ENCODE measurements at places on chromosomes 7 and 10.

DNA sequence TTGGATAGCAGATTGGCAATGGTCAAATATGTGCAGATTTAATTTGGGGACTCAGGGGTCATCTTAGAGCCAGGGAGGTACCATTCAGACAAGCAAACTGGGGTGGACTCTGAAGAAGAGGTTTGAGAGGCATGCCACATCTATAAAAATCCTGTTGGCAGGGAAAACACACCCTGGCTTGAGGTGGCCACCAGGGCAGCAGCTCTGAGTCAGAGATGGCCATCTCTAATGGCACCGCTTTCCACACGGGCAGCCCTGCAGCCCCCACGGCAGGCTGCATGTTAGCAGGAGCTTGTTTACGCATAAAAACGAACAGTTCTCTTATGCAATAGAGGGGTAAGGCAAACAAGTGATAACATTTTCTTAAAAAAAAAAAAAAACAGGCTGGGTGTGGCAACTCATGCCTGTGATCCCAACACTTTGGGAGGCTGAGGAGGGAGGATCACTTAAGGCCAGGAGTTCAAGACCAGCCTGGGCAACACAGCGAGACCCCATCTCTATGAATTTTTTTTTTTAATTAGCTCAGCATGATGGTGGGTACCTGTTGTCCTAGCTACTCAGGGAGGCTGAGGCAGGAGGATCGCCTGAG, 14.9 kb downstream of the DLG5 start:
- DNase-seq: no peak

GRCh38 chr7:17019106-17019505, 137.3 kb upstream of the AGR3 start:
- DNase-seq: no peak

DNA sequence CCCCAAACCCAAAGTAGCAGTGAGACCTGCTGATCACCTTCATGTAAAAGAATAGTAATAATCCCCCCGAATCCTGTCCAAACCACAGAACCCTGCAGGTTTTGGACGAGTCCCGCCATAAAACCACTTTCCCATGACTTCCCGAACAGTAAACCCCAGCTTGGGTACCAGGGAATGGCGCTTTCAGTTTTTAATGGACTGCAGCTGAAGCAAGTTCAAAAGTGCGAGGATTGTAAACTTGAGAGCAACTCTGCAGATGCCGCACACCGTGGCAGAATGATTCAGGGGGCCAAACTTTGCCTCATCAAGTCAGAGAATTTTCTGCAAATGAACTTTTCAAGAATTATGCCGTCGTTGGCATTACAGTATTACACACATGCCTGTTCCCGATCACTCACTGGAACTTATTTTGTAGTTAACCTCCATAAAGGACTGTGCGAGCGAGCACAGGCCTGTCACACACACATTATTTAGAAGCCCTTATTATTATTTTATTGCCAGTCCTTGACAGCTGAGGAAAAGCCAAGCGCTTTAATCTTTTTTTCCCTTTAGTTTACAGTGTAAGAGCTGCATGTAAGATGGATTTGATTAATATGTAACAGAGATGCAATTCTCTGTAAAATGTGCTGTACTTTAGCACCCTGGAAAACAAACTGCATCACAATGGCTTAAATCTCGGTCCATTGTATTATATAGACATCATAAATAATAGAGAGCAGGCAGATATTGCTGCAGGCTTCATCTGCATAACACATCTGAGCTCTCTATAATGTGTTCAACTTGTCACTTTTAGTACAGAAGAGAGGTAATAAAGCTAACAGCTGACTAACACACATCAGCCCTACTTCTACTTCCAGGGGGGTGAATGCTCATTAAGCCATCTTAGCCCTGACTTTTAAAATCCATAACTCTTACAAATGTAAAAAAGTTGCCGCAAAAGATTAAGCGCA, 493.5 kb upstream of the GALNT17 start:
- DNase-seq: no peak

DNA sequence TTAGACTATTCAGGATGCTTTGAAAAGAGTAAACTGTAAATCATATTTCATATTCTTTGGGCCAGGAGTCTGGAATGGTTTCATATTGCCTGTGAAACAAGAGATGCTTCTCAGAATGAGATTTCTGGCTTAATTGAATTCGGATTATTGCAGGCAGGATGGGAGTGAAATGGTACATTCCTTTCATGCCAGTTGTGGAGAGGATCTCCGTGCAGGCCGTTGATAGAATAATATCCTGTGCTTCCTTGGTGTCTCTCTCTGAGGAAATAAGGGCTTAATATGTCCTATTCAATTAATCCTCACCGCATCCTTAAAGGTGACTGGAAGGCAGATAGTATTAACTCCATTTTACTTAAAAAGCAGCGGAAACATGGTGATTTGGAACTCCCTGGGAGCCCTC, 56.6 kb downstream of the CUX1 start:
- no peak for DNase-seq

- DNase-seq: no peak
These were observed 15.0 kb downstream of the CEP41 start for GRCh38 chr7:130425796-130426195.

DNA sequence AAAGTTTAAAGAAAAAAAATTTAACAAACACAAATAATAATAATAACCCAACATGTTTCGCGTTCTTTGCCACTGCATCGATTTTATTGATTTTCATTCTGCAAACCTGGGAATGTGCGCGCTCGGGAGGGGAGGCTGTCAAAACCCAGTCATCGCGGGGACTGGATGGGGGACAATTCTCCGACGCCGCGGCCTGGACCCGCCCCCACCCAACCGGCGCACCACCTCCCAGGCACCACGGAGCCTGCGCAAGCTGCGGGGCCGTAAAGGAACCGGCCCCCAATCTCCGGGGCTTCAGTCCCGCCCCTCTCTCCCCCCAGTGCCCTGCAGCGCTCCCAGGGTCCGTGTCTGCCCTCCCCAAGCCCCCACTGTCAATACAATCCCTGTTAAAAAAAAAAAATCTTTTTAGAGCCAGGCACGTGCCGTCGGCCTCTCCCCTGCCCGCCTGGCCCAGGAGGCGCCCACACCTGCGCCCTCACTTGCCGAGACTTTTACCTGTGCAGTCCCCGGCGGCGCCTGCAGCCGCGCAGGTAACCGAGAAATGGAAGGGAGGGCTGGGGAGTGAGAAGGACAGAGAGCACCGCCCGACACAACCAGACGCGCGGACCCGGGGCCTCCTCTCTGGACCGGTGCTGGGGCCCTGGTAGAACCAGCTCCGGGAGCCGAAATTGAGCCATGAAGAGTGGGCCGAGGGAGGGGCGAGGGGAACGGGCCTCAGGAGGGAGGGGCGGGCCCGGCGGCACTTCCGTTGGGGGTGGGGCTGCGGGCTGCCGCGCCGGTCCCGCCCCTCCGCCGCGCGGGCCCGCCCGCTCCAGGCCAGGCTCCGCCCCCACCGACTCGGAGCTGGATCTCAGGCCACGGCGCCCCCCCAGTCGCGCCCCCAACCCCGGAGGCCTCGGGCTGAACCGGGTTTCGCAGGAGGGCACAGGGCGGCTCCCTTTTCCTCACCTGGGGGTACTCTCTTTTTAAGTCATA, 7.6 kb upstream of the ZNF503 start:
- DNase-seq: peak; percentile 77

- no peak for DNase-seq
These were observed 31.2 kb downstream of the ADCYAP1R1 start for GRCh38 chr7:31083210-31083786.

DNA sequence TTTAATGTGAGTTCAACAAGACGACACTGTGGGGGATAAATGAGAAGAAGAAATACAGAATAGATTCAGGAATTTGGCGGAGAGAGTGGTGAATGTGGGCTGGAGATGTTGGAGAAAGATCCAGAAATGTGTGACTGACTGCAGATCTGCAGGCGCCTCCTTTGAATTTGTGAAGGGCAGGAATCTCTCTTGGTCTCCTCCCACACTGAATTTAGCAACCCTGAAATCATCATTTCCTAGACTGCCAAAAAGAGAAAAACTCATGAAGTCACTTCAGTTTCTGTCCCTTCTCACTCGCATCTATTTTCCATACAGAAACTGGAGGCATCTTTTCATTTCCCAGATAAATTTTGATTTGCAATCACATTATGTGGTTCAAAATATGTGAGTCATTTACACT, 128.7 kb downstream of the GNAI1 start:
- no peak for DNase-seq

DNA sequence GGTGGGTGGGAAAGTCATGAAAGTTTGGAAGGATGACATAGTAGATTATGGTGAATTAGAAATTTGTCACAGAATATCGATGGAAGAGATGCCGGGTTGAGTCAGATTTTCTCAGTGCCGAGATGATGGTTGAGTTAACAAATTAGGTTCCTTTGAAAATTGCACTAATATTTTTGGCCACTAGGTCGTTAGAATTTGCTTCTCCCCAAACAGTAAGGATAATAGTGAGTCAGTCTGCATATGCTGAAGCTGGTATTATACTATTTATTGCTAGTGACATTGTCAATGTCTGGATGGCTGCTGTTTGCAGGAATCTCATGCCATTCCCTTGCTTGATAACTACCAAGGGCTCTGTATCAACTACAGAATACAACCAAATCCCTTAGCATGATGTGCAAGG, 37.7 kb upstream of the MINDY3 start:
- peak; percentile 11 for DNase-seq

GRCh38 chr7:82549616-82550285, 106.2 kb upstream of the CACNA2D1 start:
- DNase-seq: no peak

GRCh38 chr10:129514568-129515451, 47.8 kb downstream of the MGMT start:
- DNase-seq: no peak

- no peak for DNase-seq
These were observed 1015.8 kb downstream of the SORCS3 start for GRCh38 chr10:105656856-105657255.

DNA sequence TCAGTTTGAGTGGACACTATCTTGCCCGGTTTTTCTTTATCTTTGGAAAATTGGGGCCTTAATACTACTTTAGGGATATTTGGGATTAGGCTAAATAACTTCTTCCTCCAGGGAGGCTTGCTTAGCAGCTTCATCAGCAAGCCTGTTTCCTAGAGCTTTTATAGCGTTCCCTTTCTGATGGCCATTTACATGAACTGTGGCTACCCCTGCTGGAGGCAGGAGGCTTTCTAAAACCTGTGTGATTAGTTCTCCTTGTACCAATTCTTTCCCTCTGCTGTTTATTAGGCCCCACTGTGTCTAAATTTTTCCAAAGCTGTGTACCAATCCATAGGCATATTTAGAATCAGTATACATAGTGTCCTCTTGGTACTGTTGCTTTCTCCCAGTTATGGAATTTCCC, 61.7 kb upstream of the CNTNAP2 start:
- DNase-seq: no peak

- DNase-seq: no peak
These were observed 381.1 kb upstream of the SEMA3D start for GRCh38 chr7:85567983-85568382.

DNA sequence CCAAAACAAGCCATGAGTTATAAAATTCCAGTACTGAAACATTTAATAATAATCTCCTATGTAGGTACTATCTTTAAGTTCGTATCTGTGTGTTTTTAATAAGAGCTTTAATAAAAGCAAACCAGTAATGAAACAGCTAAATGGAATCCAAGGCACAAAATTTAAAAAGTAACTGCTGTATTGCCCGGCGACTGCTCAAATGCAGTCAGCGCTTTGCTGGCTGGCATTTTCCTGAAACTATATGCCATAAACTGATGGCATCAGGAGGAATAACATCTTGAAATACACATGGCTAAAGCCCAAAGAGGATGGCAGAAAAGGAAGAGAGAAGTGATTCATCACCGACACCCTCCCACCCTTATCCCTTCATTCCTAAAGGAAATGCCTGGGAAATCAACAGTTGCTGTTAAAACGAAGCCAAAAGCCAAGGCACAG, 133.1 kb downstream of the CUBN start:
- DNase-seq: no peak

- no peak for DNase-seq
These were observed 3.3 kb upstream of the CUEDC2 start for GRCh38 chr10:102435529-102436233.

- no peak for DNase-seq
These were observed 60.1 kb downstream of the FAM171A1 start for GRCh38 chr10:15310776-15311568.

DNA sequence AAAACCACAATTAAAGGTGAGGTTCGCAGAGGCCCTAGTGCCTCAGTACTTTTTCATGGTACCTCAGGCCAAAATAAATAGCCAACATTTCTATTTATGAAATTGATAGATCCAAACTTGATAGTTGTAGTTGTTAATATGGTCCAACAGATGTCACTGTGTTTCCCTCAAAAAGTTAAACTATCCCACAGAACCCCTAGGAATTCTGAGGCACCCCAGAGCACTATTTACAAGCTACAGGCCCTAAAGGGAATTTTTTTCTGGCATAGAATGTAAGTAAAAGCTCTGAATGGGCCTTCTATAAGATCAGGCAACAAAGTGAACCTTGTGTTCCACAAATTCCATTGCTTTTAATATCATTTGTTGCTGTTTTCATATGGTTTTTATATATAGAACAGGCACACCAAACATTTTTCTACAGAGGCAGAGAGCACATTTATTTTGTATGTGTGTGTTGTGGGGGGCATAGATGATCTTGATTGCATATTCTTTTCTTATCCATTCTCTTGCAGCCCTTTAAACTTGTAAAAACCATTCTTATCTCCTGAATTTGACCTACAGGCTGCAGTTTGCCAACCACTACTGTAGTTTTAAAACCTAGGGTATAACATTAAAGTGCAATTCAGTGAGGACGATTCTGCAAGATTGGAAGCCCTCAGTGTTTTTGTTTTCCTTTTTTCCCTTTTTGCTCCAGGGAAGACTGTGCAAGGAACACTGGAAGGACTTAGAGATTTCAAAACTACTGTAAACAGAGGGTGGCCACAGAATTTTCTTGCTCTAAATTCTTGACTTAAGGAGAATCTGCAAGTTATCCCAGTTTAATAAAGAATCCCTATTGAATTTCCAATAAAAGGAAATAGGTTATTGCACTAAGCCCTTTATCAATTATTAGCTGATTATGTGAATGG, 3.5 kb upstream of the ARL4A start:
- DNase-seq: peak; percentile 55

DNA sequence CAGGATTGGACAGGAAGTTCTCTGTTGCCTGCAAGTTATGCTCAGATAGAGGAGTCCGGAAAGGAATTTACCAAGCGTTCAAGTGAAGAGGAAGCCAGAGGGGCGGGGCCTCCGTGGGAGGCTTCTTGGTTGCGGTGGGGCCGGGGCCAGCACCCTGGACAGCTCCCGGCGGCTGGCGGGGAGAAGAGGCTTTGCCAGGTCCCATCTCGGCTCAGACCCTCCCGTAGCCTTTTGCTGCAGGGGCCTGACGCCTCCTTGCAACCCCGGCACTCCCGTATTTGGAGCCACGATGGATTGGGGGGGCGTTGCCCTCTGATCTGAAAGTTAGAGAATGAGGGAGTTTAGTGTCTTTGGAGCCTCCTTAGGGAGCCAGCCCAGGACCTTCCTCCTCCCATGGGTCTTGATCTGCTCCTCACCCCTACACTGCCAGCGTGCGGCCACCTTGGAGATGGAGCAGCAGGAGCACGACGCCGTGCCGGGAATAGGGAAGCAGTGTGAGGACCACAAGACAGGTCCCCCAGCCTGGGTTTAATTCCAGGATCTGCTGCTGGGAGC, 3.1 kb upstream of the SLC18A3 start:
- peak; percentile 92 for DNase-seq

- DNase-seq: no peak
These were observed 12.8 kb downstream of the LBX1 start for GRCh38 chr10:101216207-101217043.

Data from ACHN (cell line).